Naive thymus-derived CD8-positive, alpha-beta T cell (primary cell): ENCODE measurements at places on chromosomes 2 and 18. TPM values are rescaled to one million over a fixed set of nuclear protein-coding genes. Genes with fewer than 3 reads are reported as not detected.

Gene CXCR1
- polyA plus RNA-seq, result 0.39 TPM

DNA sequence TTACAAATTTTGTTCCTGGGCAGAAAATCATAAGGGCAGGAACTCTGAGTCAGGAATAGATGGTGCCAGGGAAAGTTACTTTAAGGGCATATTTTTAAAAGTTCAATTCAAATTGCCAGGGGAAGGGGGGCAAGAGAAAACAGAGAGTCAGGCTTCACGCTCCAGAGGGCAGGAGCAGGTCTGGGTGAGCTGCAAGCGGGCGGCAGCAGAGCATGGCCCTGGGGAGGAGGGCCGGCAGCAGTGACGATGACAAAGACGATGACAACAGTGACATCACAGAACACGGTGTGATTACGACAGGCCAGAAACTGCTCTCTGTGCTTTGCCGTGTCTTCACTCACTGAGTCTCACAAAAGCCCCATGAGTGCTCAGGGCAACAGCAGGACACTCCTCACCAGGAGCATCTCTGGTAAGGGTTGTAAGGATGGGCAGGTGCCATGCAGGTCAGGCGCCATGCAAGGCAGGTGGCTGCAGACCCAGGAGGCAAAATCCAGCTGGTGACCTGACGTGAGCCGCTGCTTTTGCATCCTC lies 23.3 kb downstream of the CHST10 start:
- DNase-seq, result no peak

GRCh38 chr2:134462275-134462674 lies 208.4 kb downstream of the MGAT5 start:
- no peak for DNase-seq

DNA sequence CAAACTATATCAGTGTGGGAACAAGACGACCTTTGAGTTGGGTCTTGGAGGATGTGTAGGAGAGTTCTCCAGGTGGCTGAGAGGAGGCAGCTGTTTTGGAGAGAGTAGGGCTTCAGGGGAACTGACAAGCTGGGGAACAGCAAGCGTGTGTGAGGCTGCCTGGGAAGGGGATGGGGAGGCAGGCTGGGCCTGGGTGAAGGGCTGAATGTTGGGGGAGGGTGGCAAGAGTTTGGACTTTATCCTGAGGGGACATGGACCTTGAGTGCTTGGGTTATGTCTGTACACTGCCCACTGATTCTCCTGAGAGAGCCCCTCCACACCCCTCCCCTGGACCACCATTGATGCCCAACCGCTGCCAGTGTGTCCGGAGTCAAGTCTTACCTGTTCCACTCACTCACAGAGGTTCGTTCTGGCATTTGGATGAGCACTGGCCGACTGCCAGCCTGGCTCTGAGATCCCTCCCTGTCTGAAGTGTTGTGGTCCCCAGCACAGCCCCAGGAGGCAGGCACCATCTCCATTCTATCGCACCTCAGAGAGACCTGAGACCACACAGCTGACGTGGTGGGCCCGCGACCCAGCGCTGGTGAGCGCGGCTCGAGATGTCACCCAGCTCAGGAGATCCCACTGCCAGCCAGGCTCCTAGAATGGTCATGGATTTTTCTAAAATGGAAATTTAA lies 59.5 kb downstream of the DCDC2C start:
- DNase-seq, result no peak

Gene SMIM21
- polyA plus RNA-seq, result not detected

DNA sequence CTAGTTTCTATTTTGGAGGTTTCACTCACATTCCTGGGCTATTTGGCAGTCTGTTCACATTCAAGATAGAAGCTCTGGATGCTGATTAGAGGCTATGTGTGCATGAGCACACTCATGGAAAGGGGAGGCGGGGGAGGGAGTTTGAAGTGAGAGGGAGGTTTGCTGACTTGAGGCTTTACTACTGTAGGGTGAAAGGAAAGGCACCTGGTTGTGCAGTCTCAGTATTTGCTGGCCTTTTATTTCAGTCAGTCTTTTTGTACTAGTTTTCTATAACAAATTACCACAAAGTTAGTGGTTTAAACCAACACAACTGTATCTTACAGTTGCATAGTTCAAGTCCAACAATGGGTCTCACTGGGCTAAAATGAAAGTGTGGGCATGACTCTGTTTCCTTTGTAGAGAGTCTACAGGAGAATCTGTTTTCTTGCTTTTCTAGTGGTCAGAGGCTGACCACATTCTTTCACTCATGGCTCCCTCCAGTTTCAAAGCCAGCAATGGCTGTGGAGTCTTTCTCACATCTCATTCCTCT lies 47.7 kb upstream of the NR4A2 start:
- no peak for DNase-seq

DNA sequence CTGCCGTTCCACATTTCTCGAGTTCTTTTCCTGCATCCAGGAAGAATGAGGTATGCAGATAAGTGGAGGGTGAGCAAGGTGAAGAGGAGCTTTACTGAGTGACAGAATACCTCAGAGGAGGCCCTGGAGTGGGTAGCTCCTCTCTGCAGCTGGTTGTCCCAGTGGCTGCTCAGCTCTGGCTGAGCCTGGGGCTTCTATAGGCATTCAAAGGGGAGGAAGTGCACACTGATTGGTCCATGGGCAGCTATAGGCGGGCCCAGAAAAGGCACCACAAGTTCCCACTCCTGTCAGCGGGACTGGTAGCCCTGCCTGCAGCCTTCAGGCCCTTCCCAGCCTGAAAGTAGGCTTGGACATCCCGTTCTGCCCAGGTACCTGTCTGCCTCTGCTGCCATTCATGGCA lies 94.7 kb downstream of the DOK6 start:
- DNase-seq, result no peak

Gene PROC
- not detected for polyA plus RNA-seq

- no peak for DNase-seq
These were observed 81.8 kb upstream of the HPCAL1 start for GRCh38 chr2:10220902-10221391.

Gene MAP2
- not detected for polyA plus RNA-seq

DNA sequence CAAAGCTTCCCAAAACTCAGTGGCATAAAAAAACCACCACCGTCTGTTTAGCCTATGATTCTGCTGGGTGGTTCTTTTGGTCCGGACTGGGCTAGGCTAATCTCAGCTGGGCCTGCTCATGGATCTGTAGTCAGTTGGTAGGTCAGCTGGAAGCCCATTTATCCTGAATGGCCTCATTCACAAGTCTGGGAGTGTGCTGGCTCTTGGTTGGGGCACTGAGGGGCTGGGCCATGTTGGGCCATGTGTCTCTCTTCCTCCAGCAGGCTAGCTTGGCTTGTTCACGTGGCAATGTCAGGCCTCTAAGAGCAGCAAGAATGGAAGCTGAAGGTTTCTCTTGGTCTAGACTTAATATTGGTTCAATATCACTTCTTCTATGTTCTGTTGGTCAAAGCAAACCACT lies 95.7 kb upstream of the HS6ST1 start:
- no peak for DNase-seq

Gene LRRTM1
- not detected for polyA plus RNA-seq

DNA sequence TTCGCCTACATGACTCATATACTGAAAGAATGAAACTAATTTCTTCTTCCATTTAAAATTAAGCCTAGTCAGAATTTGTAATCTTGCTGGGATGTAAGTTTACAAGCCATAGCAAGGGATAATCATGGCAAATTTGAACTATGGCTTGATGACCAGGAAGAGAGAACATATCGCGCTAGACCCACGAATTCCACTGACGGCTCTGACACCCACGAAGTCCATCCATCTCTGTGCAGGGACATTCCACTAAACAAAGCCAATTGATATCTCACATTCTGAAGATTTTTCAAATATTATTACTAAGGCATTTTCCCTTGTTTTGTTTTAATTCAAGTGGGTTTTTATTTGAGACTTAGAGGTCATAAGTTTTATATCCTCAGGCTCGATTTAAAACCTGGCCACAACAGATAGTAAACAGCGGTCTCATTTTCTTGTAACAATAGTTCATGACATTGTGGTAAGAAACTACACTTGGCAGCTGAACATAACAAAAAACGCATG lies 113.0 kb downstream of the QPCT start:
- DNase-seq, result no peak

Gene STARD6
- polyA plus RNA-seq, result not detected

- DNase-seq, result peak; percentile 37
These were observed 7.3 kb downstream of the IL1F10 start for GRCh38 chr2:113075030-113075429.

Gene UGGT1
- 14.9 TPM for polyA plus RNA-seq

Gene TSPYL6
- polyA plus RNA-seq, result not detected

GRCh38 chr2:47274054-47274782 lies 119.1 kb upstream of the STPG4 start:
- no peak for DNase-seq
